ENCODE measurements at places on chromosomes 11 and 22.
A peak's percentile ranks its signal among the peaks of the same experiment; 100 is the strongest.

- DNase-seq, result no peak
Measured at GRCh38 chr11:114892381-114893197, 214.3 kb downstream of the NXPE2 start.

- no peak for DNase-seq
Measured at GRCh38 chr11:134915212-134915611, 503.2 kb upstream of the B3GAT1 start.

GRCh38 chr22:43439368-43440103 lies 27.7 kb downstream of the MPPED1 start:
- DNase-seq, result peak; percentile 13

- no peak for DNase-seq
Measured at GRCh38 chr11:35192347-35192746, 53.4 kb downstream of the CD44 start.

DNA sequence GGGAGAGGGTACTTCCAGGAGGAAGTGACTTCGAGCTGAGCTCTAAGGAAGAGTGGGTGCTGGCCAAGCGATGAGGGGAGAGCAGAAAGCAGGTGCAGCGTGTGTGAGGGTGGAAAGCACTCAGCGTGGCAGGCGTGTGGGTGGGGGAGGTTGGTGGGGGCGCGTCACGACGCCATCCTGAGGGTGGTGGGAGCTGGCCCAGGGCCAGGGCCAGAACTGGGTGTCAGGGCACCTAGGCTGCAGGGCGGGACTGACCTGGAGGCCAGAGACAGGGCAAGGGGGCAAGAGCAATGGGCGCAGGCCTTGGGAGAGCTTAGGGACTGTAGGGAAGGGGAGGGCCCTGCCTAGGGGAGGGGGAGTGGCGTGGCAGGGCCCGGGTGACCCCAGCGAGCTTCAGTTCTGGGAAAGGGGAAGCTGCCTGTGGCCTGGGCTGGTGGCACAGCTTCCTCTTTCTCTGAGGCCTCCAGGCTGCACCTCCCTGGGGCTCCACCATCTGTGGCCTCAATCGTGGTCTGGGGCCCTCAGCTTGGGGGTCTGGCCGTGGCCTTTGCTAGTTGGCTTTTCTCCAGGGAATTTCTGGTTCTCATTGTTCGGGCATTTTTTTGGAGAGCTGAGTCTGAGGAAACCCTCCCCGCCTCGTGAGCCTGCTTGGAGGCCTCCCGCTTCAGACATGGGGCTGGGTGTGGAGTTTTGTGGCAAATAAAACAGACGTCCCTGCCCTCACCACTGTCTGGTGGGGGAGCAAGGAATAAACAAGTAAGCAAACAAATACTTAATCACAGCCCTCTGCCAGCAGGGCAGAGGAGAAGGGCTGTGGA lies 8.9 kb downstream of the RELT start:
- peak; percentile 93 for DNase-seq

DNA sequence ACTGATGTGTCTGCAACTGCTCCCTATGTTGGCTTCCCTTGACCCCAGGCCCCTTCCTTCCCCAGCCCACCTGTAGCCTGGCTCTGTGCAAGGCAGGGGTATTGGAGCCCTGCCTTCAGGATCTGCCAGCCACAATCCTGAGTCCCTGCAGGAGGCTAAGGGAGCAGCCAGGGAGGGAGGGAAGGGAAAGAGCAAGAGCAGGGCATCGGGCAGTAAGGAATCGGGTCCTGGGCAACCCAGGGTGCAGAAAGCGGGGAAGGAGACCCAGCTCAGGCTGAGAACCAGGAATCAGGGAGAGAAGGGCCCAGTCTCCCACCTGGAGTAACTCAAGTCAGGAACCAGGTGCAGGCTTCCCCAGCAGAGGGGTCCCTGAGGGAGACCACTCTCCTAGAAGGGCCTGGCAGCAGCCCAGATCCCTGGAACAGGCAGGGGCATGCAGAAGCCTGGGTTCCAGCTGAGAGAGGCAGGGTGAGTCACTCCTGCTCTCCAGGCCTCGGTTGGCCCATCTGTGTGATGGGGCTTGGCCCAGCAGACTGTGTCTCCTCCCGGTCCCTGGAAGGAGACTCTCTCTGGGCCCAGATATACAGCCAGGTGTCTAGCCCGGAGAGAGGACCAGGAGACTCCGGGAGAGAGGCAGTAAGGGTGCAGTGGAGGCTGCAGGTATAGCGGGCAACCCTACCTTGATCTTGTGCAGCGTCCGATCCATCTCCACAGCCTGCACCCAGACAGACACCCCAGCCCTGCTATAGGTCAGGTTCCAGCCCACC lies 13.4 kb downstream of the STARD10 start:
- no peak for DNase-seq

- DNase-seq, result no peak
Measured at GRCh38 chr22:19756288-19757128, 4.1 kb upstream of the TBX1 start.

Data from posterior vena cava (tissue), 2 donors.